ENCODE measurements at places on chromosomes 11 and 22. TPM values are rescaled to one million over a fixed set of nuclear protein-coding genes. Genes with fewer than 3 reads are reported as not detected.

- no peak for ATAC-seq
These were observed 491.0 kb upstream of the KIRREL3 start for GRCh38 chr11:127491589-127491988.

GRCh38 chr11:68843703-68844312 is 2.1 kb upstream of the CPT1A start:
- ATAC-seq = peak; percentile 75

GRCh38 chr11:132501356-132501755 is 1030.9 kb downstream of the OPCML start:
- ATAC-seq = no peak

GRCh38 chr22:32828150-32828549 is 26.6 kb downstream of the TIMP3 start:
- no peak for ATAC-seq

DNA sequence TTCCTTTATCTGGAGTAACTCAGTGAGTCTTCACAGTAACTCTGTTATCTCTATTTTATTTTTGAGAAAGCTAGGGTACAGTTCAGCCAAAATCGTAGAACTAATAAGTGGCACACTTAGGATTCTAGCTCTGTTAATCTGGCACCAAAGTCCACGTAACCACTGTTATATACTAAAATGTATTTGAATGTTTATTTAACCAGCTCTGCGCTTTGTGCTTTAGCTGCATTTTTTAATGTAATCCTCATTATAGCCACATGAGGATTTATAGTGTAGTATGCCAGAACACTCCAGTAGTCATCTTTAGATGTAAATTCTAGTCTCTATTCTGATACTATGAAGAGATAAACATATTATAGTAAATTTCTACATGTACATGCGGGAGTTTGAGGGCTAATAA is 36.8 kb downstream of the YAP1 start:
- no peak for ATAC-seq

DNA sequence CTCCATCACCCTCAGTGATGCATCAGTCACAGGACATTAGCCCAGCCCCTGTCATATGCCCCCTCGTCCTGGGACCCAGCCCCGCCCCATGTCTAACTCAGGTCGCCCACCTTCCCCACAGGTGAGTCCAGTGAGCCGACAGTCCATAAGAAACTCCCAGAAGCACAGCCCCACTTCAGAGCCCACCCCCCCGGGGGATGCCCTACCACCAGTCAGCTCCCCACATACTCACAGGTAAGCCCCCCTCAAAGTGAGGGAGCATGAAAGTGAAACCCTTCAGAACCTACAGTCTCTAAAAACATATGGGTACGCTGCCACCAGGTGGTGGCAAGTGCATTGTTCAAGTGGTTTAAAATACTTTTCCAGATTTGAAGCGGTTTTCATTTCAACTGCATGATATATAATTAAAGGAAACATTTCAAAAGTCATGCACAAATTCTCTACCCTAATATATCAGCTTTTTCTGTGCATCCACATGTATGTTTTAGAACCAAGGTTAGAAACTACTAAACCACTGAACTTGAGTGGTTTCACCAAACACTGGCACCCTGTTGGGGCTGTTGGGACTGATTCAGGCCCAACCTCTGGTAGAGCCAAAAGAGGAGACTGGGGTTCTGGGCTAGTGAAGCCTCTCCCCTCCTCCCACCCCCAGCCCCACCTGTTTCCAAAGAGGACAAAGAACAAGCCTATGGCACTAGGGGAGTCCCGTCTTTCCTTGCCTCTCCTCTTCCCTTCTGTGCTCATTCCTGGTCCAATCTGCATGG is 17.3 kb downstream of the EPS8L2 start:
- ATAC-seq = no peak

- ATAC-seq = no peak
These were observed 657 bp downstream of the CWC15 start for GRCh38 chr11:94972700-94973098.

DNA sequence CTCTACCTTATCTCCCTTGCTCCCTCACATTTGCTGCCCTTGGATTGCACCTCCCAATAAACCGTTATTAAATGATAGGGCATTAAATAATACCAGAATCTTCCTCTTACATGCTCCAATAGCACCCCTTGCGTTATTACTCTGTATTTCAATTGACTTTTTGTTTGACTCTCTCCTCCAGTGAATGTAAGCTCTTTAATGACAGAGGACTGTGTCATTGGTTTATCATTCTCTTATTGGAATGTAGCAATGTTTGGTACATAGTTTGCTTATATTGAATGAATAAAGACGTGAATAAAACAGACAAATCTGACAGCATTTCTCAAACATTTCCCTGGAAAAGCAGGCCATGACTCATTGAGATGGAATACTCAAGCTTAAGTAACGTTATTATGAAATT is 8.7 kb upstream of the MPEG1 start:
- ATAC-seq = no peak

Gene THRSP
- not detected for total RNA-seq

Gene OR8A1
- total RNA-seq = not detected

Gene OR5D14
- not detected for total RNA-seq

Data from activated T-helper 17 cell treated with anti-CD3 and anti-CD28 coated beads, Interleukin-2, amount 50 U/mL, for 72 hours (primary cell).